ENCODE measurements at places on chromosomes 11 and 22. TPM values are rescaled to one million over a fixed set of nuclear protein-coding genes. Genes with fewer than 3 reads are reported as not detected.

DNA sequence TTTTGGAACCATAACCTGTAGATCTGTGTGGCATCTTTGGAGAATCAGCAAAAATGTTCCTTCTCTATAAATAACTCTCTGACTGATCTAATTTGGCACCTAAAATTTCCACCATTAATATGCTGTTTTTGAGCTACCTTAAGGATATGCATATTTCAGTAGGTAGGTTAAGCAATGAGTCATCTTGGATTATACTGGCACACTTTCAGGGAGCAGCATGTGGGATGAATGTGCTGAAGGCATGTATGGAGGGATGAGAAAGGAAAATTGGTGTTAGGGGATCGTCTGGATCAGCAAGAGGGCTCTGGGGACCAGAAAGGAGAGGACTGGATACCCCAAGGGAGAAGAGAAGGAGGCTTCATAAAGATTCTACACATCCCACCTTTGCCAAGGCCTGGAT is 44.6 kb upstream of the ELF5 start:
- no peak overlapping the region for H3K4me3 ChIP-seq
- H3K36me3 ChIP-seq, result no peaks in the 10 kb centered on the region
- no peak overlapping the region for H3K27ac ChIP-seq
- H3K27me3 ChIP-seq, result no peaks in the 10 kb centered on the region
- DNase-seq, result no peak
- no peaks in the 10 kb centered on the region for H3K4me1 ChIP-seq

Gene JAM3
- total RNA-seq, result 41.5 TPM

Gene SCN3B
- 2.2 TPM for total RNA-seq

Gene TEAD1
- total RNA-seq, result 103 TPM

Gene SNX32
- 0.49 TPM for total RNA-seq

Gene BBOX1
- total RNA-seq, result not detected

Gene LDHAL6A
- total RNA-seq, result 0.59 TPM

DNA sequence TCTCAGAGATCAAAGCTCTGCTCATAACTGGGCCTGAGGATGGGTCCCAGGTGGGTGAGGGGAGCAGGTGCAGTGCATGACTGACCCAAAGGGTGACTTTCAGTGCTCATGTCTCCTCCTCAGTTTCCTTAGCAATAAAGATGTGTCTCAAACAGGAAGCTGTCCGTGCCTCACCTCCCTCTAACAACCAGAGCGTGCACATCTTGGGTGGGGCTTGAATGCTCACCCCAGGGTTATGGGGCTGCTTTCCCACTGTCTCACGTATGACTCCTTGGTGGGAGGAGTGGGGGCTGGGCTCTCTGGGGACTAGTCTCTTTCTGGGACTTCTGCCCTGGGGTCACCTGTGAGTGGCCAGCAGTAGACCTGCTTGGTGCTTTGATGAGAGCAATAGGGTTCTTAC is 53.9 kb upstream of the PHOX2A start:
- no peaks in the 10 kb centered on the region for H3K4me1 ChIP-seq
- H3K27ac ChIP-seq, result no peak overlapping the region
- no peak for DNase-seq
- no peak overlapping the region for H3K4me3 ChIP-seq
- no peaks in the 10 kb centered on the region for H3K36me3 ChIP-seq

- no peak overlapping the region for H3K4me3 ChIP-seq
- DNase-seq, result no peak
- H3K36me3 ChIP-seq, result 0 out of 2 replicates have a peak, but pooled peaks cover 3% of the 10 kb centered on the region
- H3K27me3 ChIP-seq, result no peaks in the 10 kb centered on the region
Observed at GRCh38 chr22:33429281-33429680, 371.1 kb upstream of the SYN3 start.

DNA sequence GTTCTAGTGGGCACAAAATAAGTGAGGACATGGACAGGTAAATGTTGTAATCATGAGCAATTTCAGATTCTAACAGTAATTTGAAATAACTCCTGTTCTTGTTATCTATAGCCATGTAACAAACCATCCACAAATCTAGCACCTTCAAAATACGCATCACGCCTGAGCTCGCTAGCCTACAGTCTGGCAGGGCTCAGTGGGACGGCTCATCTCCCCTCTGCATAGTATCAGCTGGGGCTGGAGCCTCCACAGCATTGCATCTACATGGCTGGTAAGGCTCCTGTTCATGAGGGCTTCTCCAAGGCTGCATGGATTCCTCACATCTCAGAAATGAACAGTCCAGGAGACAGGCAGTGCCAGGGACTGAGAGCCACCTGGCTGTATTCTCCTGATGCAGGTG is 112.6 kb downstream of the KCNQ1 start:
- no peaks in the 10 kb centered on the region for H3K4me1 ChIP-seq
- no peak overlapping the region for H3K27ac ChIP-seq
- no peak overlapping the region for H3K4me3 ChIP-seq

Gene ZNF70
- total RNA-seq, result 2.6 TPM

GRCh38 chr11:12291313-12291712 is 86.1 kb upstream of the PARVA start:
- H3K27ac ChIP-seq, result no peak overlapping the region
- no peak overlapping the region for H3K4me3 ChIP-seq
- H3K27me3 ChIP-seq, result no peaks in the 10 kb centered on the region

DNA sequence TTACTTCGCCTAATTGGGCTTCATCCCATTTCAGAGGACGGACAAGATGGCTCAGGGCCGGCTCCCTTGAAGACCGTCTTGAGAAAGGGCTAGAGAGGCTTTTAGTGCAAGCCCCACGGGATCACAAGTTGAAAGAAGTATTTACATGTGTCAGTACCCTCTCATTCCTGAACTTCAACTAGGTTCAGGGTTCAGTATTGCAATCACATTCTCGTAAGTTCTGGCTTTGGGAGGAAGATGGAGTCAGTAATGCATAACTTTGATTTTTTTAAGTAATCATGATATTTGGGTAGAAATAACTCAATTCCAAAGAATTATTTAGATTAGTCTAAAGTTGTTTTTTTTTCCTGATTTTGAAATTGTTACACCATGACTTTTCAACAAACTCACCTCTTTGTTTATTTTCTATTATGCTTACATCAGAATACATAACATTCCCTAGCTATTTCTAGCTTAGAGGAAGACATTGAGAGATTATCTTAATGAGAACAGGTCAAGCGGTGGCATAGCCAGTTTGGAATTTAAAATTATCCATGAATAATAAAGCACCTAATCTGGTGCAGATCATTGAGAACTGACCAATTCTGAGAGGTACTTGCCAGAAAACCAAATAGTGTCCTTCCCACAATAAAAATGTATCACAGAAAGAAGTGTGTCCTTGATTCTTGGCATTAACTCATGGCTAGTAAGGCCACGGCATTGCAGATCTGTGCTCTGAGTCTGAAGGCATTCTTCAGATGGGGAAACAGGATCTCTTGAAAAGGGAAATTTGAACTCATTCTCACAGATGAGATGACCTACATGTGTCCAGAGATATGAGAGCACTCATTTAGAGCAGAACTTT is 92.1 kb upstream of the BLID start:
- no peaks in the 10 kb centered on the region for H3K27me3 ChIP-seq
- no peak for DNase-seq
- H3K4me1 ChIP-seq, result no peaks in the 10 kb centered on the region
- no peak overlapping the region for H3K27ac ChIP-seq

GRCh38 chr11:29260939-29261705 is 755.7 kb downstream of the KCNA4 start:
- no peak overlapping the region for H3K27ac ChIP-seq
- no peaks in the 10 kb centered on the region for H3K36me3 ChIP-seq
- no peaks in the 10 kb centered on the region for H3K4me1 ChIP-seq
- no peak overlapping the region for H3K4me3 ChIP-seq
- no peak for DNase-seq
- H3K27me3 ChIP-seq, result no peaks in the 10 kb centered on the region

- peaks cover 43% of the 10 kb centered on the region for H3K27me3 ChIP-seq
- peaks cover 17% of the 10 kb centered on the region for H3K4me1 ChIP-seq
- DNase-seq, result peak; percentile 32
- H3K4me3 ChIP-seq, result peak overlapping the region; percentile 71
Observed at GRCh38 chr11:76321340-76321739, 59.6 kb downstream of the THAP12 start.
